ENCODE measurements at places on chromosomes 1 and 21.

GRCh38 chr1:18954270-18955071 is 2.0 kb downstream of the IFFO2 start:
- DNase-seq, result no peak

DNA sequence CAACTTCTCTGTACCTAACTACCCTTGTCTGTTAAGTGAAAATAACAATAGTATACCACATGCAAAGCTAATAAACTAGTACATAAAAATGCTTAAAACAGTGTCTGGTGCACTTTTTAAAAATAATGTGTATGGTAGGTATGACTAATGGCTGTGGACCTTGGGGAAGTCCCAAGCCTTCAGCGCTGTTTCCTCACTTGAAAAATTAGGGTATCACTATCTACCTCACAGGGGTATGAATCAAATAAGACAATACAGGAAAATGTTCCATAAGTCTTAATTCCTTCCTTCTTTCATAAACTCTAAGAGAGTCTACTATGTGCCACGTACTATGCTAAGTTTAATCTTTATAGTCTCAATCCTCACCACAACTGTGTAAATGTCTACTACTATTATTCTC is 32.0 kb downstream of the EGLN1 start:
- no peak for DNase-seq

DNA sequence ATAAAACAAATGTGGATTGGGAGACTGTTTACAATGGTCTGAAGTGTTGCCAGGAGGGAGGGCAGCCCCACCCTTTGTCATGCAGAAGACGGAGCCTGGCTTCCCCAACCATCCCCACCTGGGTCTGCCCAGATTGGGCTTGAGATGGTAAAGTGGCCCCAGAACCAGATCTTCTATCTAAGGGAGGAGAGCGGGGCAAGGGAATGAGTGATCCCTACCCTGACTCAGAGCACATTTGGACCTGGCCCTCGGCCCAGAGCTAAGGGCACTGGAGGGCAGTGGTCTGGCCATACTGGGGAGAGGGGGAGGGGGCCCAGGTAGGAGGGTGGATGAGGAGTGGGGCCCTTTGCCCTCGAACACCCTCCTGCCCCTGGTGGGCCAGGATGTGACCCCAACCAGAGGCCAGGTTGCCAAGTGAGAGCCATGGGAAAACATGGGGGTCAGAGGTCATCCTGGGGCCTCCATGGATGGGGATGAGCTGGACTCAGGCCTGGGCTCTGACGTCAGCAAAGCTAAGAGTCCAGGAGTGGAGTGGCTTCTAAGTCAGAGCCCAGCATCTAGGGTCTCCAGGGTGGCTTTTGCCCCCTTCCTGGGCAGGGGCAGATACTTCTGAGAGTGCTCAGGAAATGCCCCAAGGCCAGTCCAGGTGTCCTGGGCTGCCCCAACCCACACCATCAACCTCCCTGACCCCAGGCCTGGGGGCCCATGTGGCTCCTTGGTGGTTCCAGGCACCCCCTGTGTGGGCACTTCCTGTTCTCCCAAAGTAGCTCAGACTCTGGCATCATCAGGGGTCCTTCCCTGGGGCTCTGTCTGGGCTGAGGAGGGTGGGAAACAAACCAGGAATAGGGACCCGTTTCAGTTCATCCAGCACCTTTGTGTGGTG is 1.6 kb upstream of the LEFTY1 start:
- DNase-seq, result no peak

DNA sequence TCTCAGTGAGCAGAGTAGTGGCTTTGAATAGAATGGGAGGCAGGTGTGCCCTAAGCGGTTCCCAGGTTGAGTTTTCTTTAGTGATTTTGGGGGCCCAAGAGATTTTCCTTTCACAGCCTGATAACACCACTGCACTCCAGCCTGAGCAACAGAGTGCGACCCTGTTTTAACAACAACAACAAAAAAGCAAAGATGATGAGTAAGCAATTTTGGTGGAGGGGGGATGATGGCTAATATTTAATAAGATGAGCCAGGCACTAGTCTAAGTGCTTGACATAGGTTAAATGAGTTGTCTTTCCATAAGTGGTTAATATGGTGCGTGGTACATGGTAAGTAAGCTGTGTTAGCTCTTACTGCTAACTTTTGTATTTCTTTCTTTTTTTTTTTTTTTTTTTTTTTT is 2.0 kb downstream of the RNPEP start:
- DNase-seq, result no peak

DNA sequence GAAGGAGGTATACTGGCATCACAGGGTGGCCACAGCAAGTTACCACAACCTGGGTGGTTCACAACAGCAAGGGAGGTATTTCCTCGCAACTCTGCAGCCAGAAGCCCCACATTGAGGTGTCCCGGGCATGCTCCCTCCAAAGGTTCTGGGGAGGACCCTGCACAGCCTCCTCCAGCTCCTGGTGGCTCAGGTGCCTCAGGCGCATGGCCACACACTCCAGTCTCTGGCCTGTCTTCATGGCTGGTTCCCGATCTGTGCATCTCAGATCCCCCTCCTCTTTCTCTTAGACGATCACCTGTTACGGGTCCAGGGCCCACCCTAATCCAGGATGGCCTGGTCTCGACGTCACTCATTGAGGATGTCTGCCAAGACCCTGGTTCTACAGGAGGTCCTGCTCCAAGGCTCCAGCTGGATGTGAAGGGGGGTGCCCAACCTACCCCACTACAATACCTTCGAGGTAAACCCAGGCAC is 6.7 kb upstream of the ARF1 start:
- no peak for DNase-seq

Measured in fibroblast of skin of left quadriceps (primary cell).